Activated T-cell treated with anti-CD3 and anti-CD28 coated beads for 1 hour (primary cell): ENCODE measurements at places on chromosomes 13 and 19.

- DNase-seq: no peak
Measured at GRCh38 chr13:112809332-112810315, 119.8 kb downstream of the ATP11A start.

DNA sequence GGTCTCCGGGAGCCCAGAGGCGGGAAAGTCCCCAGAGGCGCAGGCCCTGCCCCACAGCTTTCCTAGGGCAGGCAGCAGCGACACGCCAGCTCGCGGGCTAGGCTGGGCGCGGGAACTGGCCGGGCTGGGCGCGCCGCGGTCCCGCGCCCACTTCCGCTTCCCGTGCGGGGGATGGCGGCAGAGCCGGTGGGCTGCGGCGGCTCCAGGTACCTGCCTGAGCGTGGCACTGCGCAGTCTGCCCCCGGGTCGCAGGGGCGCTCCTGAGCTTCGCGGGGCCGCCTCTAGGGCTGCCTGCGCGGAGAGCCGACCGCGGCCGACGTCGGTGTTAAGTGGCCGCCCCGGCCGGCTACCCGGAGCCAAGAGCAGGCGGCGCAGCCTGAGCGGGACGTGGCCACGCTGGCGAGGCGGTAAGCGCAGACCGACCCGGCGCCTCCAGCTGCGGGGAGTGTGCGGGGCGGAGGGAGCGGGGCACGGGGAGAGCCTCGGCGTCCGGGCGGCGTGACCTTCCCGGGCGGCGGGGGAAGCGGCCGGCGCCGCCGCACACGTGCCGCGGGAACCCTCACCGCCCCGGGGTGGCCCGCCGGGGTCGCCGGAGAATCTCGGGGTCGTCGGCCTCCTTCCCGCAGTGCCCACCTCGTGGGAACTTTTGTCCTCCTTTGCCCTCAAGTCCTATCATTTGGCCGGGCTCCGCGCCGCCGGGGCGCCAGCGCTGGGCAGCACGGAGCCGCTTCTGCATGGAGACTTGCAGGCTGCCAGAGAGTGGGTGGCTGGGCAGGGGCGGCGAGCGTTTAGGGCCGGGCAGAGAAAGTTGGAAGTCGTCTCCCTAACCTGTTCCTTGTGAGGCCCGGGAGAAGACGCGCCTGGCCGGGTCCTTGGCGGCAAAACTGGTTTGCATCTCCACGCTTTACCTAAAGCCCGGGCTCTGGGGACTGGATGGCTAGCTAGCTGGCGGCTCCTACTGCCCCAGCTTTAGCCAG is 31.4 kb upstream of the MPHOSPH8 start:
- DNase-seq: no peak

GRCh38 chr19:3140667-3141038 is 4.8 kb downstream of the GNA15 start:
- DNase-seq: no peak

- DNase-seq: no peak
Measured at GRCh38 chr13:38399535-38399934, 49.9 kb downstream of the UFM1 start.

GRCh38 chr13:28958018-28958417 is 137.9 kb downstream of the MTUS2 start:
- no peak for DNase-seq

- DNase-seq: no peak
Measured at GRCh38 chr19:31461814-31462539, 112.7 kb upstream of the TSHZ3 start.

DNA sequence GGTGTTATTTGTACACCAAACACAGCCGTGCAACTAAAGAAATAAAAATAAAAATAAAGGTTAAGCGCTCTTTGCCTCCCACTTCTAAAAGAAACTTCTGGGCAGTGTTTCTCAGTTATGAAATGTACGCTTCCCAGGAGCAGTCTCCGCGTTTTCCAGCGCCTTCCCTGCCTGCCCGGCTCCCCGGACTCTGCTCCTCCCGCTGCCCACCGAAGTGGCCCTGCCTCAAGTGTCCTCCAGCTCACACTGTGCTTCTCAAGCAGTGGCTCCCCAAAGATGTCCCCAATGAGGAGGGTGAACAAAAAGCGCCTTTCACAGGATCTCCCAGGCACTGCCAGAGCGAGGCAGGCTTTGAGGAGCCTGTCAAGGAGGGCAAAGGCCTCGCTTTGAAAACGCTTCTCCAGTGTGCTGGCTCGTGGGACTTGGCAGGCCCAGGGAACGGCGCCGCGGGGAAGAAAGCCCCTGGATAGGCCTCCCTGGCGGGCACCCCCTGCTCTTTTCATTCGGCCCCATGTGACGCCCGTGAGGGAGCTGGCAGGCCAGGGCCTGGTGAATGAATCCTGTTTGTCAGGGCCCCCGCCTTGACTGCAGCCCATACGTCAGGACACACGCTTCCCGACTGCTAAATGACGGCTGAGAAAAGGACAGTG is 187.1 kb downstream of the FOXO1 start:
- no peak for DNase-seq
